HuH-7 (cell line): ENCODE measurements at places on chromosomes 2 and 18.

DNA sequence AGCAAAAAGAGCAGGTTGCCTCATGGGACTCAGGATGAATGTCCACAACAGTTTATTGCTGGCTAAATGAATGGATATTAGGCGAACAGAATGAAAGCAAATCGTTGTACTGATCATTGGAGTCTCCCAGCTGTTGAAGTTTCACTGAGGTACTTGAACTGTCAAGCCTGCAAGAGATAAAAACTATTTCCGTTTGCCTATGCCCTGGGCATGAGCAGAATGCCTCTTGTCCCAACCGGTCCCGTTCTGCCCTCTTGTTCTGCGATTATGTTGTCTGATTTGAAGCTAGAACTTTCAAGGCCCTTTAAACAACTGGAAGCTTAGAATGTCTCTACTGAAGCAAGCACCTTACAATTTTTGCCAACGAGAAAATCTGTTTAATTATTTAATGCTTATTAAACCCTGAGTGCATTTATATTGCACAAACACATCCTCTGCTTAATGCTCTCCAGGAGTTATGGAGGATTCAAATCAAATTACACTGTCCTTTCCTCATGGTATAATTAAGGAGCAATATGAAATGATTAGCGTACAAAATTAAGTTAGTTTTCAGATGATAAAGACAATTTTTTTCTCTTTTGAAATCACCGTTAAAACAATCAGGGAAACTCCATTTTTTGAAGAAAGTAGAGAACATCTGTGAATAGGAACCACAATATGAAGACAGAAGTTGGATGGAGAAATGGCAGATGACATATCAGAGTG is 17.7 kb downstream of the QPCT start:
- DNase-seq = no peak

DNA sequence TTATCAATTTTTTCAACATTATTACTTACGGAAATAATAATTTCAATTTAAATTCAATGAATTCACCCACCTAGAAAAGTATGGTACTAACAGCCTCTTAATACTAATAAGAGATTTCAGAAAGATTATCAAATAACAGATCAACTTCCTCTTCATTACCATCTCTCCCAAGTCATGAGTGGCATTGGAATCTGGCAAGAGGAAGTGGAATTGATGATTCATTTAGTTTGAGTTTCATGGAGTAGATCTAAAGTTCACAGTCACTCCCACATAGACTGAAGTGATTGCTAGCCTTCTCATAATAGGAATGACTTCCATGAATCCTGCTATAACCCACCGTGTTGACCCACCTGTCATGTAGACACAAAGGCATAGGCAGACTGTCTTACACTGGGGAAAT is 77.7 kb upstream of the WDR75 start:
- DNase-seq = no peak

DNA sequence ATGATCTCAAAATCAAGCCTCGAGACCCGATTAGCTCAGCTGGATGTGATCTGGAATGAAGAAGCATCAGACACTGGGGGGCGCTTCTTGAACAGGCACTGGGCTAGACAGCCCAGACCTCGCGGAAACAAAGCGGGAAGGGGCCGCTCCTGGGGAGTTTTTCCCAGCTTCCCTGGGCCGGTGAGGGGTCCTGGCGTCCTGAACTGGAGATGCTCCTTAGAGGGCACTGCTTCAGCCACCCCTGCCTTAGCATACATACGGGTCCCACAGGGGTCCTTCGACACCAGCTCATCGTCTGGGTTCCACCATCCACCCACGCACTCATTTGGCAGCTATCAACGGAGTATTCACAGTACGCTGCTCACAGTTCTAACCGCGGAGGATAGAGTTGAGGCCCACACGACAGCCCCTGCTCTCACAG is 146.7 kb downstream of the TSN start:
- peak; percentile 67 for DNase-seq

DNA sequence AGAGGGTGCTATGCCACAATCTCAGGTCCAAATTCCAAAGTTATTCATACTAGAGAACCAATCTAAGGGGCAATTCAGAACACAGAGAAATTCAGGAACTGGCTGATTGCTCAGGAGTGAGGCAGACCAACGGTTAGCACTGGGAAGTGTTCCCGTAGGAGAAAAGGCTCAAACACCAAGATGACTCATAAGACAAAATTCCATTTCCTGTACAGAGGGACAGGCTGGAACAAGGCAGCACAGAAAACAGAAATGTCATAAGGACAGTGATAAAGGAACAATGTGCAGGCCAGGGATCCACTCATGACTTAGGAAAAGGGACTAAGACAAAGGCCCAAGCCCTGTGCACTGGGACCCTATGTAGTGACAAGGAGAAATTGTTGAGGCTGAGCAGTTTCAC is 54.2 kb downstream of the PDE1A start:
- DNase-seq = no peak

GRCh38 chr2:11805920-11806319 is 59.5 kb downstream of the LPIN1 start:
- DNase-seq = no peak
